ENCODE measurements at places on chromosomes 5 and 9.

DNA sequence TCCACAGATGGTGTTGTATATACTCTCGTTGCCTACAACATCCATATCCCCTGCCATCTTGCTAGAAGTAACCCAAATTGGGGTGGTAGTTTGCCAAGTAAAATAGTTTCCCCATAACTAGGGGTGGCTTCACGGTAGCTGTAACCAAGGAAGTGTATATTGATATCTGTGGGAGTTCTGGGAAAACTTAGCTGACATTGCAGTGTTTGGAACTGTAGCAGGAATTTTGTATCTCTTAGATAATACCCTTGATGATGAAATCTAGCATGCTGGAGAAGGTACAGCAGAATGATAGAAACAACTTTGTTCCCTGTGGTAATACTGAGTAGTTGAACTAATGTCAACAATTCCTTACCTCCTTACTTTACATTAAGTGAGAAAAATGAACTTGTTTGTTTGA is 29.8 kb downstream of the FBXL7 start:
- no peak for DNase-seq

- DNase-seq: no peak
Measured at GRCh38 chr5:98489021-98489420, 284.4 kb upstream of the RGMB start.

DNA sequence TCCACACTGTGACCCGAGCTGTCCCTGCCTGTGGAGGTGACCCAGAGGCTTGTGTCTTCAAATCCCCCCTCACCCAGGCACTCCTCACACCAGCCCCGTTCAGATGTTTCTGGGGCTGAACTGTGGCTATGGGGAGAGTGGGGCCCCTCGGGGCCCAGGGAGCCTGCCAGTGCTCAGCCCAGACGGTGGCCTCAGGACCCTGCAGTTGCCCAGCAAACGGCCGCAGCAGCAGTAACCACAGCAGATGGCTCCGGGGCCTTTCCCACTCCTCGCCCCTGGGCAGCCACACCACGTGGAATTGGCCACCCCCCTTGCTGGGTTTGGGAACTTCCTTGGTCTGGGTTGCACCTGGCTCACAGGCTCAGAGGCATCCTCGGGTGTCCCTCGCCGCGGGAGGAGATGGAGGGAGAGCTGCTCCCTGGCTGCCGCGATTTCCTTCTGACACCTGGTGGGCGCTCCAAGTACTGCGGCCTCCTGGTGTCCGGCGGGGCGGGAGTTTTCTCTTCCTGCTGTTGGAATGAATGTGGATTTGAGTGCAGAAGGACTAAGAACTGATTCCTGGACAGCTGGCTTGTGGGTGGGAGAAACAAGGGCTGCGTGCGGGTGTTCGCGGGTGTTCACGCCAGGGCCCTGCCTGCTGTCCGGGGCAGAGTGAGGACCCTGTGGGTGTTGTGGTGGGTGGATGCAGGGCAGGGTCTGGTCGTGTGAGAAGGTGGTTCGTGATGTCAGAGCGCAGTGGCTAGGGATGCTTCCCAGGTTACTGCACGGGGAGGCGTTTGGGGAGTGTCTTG is 97.5 kb downstream of the COL5A1 start:
- DNase-seq: peak; percentile 30

- DNase-seq: no peak
Measured at GRCh38 chr9:36306471-36307306, 48.4 kb upstream of the GNE start.

DNA sequence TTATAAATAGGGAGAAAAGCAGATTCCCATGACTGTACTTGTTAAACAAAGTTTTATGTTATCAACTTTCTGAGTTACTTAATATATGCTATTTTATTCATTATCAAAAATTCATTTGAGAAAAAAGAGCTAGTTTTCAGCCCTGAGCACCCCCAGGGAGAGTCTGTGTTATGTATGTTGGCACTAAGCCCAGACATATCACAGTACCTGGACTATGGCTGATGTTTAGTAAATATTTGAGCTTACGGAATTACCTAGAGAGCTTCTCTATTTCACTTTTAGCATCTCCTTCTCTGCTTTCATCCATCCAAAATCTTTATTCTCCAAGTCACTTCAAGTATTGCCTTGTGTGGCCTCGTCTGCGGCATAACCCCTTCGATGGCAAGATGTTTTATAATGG is 225.9 kb upstream of the PCSK5 start:
- DNase-seq: no peak

DNA sequence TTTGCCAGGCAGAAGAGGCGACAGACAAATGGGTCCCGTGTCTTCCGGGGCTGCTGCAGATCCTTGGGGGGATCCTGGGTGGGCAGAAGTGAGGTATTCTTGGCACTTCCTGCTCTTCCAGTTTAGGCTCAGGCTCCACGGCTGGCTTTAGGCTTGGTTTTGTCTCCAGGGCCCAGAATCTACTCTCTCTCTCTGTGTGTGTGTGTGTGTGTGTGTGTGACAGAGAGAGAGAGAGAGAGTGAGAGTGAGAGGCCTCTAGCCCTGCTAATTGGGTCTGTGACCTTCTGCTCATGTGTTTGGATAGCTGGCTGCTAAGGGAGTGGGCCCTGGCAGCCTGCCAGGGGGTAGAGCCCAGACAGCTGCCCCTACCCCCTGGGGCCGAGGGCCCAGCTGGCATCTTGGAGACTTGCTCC is 39.3 kb downstream of the CRB2 start:
- no peak for DNase-seq

DNA sequence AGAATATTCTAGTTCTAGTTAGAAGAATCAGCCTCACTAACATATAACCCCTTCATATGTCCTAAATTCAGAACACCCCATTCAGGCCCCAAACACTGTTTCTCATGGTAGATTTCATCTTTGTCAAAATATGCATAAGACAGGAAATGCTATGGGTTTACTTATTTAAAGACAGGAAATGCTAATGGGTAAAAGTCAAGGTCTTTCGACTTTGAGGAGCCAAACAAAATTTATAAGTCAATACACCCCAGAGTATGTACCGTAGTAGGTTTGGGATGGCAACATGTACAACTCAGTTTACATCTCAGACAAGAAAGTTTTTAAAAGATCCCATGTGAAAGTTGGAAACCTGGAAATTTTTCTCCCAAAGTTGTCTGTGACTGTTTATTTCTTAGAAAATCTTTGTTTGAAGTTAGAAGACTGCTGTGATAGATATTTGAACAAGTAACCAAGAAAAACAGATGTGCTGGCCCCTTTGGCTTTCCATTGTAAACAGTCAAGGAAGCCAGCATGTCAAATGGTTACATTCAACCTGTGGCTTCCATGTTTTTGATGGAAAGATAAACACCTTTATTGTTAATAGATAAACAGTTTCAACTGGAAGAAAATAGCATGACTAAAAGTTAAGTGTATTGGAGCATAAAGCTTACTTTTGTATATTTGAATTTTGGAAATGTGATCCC is 102.2 kb downstream of the INIP start:
- DNase-seq: no peak

- DNase-seq: no peak
Measured at GRCh38 chr9:38761339-38761738, 41.4 kb upstream of the FAM240B start.

GRCh38 chr5:8360012-8360411 is 491.1 kb downstream of the MTRR start:
- DNase-seq: no peak

- no peak for DNase-seq
Measured at GRCh38 chr9:116218399-116218798, 64.8 kb downstream of the PAPPA start.

DNA sequence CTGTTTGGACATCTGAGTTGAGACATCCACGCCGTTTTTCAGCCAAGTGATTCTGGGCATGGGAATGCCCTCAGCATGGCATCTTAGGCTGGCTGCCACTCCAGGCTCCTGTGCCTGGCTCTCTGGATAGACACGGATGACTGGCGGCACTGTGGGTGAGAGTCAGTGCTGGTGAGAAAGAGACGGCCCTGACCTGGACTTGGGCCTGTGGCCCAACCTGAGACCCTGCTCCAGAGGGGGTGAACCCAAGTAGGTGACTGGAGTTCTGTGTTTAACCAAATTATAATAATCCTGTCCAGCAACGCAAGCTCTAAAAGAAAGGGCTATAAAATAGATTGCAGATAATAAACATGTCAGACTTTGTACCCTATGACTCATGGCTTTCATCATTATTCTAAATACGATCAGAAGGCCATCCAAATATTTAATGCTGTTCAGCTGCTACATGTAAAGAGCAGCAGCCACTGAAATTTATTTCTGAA is 173.9 kb downstream of the HSPA4 start:
- no peak for DNase-seq

DNA sequence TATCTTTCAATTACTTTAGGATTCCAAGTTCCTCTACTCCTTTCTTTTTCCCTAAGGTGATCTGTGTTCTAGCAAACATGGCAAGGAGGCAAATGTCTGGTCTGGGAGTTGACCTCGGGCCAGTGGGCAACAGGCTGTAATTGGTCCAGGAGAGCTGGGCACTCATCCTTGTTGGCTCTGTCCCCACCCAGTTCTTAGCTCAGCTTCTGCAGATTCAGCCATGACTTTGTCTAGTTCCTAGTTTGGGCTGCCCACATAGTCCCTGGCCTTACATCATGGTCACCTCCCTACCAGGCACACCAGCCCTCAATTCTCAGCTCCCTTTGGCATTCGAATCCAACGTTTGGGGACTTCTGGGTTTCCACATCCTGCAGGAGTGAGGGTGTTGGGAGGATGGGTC is 92.1 kb upstream of the DAP start:
- no peak for DNase-seq

- no peak for DNase-seq
Measured at GRCh38 chr9:106283769-106284168, 579.2 kb upstream of the ZNF462 start.

DNA sequence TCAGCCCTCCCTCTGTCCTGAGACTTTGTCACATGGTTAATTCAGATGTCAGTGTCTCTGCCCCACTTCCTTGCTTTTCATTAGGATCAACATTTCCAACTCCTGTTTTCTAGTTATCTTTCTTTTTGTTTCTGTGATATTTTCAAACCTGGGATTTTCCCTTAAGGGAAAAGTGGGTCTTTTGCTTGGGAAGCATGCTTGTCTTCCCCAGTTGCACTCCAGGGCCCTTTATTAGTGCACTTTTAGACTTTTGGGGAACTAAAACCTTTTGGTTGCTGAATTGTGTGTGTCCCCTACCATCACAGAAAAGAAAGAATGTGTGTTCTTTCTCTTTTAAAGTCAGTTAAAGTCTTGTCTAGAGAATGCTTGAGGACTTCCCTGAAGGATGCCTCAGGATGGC is 18.4 kb upstream of the GDNF start:
- no peak for DNase-seq

- no peak for DNase-seq
Measured at GRCh38 chr9:127129718-127130085, 7.3 kb upstream of the ANGPTL2 start.

GRCh38 chr5:137606401-137606800 is 107.3 kb upstream of the SPOCK1 start:
- no peak for DNase-seq

DNA sequence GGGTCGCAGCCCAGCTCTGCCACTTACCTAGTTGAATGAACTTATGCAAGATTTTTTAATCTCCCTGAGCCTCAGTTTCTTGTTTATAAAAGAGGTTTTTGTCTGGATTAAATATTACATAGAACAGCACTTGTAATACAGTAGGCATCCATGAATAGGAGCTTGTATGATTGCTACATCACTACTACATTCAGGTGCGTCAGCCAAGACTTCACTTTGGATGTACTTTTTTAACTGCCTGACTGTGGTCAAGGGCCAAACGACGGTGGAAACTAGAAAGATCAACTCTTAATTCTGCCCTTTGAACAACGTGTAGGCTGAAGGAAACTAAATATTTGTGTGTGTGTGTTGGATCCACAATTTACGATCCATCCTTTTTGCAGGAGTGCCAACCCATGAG is 172.8 kb downstream of the RFK start:
- no peak for DNase-seq

DNA sequence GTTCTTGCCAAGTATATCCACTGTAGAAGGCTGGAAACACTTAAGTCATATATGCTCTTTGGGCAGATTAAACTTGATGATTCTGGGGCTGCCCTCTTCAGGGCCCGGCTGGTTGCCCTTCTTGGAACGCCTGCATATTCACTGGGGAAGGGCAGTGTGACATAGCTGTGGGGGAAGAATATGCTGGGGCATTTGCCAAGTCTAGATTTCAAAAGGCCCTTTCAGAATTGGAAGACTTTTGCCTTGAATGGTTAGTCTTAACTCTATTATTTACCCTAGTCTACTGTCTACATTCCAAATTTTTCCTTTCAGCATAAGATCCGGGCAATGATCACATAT is 161.2 kb upstream of the PITX1 start:
- no peak for DNase-seq

GRCh38 chr5:142316681-142317080 is 8.1 kb downstream of the SPRY4 start:
- DNase-seq: no peak

- DNase-seq: no peak
Measured at GRCh38 chr9:36987409-36987808, 46.7 kb downstream of the PAX5 start.

DNA sequence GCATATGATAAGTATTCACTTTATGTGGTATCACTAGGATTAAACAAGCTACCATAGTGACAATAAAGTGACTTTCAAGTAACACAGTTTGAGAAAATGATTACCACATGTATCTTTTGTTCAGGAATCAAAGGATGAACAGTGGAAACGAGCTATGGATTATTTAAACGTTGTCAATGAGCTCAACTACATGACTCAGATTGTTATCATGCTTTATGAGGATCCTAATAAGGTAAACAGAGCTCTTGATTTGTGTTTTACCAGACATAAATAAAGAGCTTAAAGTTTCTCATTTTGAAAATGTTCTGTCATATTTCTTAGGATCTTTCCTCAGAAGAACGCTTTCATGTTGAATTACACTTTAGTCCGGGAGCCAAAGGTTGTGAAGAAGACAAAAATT is 57.4 kb downstream of the PPIP5K2 start:
- DNase-seq: no peak

GRCh38 chr5:150214289-150214688 is 24.4 kb downstream of the SLC6A7 start:
- no peak for DNase-seq
